ENCODE measurements at places on chromosomes 16 and 17.

- no peak for DNase-seq
Measured at GRCh38 chr17:56793957-56794356, 39.8 kb downstream of the C17orf67 start.

GRCh38 chr17:8160224-8160577 is 2.5 kb downstream of the VAMP2 start:
- no peak for DNase-seq

DNA sequence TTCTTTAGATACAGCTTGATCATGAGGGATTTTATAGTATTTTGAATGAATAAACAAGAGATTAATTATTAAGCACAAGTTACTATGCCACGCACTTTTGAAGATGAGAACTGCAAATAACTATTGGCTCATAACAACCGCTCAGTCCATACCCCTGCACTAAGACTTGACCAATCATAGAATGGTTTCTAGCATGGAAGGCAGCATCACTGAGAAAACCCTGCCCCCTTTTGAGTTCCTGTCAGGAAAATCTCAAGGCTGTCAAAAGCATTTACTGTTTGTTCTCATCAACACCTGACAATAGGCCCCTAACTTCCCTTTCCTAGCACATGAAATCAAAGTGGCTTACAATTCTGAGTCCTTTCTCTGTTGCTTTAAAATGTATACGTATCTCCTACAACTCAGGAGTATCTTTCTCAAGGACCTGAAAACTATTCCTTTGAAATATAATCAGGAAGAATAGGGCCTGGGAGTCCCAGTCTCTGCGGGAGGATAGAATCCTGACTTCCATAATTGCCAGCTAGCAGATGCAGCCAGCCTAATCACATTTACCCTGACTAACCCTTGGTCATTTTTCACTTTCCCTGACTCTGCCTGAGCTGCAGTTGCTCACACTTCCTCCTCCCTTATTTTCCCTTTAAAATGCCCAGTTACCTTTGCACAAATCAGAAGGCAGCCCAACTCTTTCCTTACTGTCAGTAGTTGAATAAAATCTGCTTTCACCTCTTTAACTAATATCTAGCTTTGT is 9.1 kb upstream of the MMD start:
- no peak for DNase-seq

DNA sequence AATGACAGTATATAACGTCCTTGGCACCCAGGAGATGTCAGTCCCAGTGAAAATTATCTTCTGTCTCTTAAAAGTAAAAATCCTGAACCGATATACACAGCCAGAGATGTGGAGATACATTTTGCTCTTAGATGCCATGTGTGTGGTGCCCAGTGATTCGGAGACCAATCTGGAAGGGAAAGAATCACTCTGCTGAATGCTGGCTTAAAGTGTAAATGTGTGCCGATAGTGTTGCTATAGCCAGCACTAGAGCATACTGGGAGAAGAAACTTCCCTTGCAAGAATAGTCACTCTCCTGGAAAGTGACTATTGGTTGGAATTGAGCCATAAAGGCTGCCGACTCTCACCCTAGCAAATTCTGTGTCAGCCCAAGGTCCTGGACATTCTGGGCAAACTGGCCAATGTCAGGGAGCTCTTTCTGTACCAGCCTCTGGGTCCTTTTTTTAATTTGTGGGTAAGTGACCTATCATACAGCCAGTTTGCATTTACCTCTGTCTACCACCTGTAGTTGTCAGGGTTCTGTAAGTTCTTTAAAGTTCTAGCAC is 44.2 kb upstream of the HNF1B start:
- no peak for DNase-seq

DNA sequence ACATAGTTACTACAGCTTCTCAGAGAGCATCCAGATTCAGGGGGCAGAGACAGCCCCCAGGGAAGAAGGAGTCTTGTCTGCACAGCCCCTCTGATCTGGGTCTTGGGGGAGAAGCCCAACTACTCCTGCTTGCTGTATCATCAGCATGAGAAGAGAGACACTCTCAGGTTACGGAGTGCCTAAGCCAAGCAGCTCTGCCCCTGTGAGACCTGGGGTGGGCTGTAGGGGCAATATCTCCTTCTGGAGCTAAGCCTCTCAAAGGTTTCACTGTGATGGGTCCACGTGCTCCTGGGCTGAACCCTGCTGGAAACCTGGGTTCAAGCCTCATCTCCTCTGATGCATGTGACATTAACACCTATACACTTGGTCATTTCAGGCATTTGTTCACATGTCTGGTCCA is 123.2 kb downstream of the CPPED1 start:
- no peak for DNase-seq

DNA sequence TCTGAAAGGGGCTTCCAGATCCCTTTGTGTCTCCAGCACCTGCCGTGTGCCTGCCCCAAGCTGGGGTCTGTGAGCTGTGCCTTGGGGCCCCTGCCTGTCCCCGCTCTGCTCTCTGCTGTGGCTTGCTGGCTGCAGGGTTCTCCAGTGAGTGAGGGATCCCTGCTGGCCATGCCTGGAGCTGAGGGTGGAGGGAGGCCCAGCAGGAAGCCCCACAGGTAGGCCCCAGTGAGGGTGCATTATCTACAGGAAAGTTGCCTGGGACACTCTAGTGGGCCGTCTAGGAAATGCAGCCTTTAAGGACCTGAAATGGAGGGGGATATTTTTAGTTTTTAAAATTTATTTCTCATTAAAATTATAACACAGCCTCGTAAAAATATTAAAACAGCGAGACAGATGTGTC is 50.9 kb downstream of the JPH3 start:
- DNase-seq, result no peak

DNA sequence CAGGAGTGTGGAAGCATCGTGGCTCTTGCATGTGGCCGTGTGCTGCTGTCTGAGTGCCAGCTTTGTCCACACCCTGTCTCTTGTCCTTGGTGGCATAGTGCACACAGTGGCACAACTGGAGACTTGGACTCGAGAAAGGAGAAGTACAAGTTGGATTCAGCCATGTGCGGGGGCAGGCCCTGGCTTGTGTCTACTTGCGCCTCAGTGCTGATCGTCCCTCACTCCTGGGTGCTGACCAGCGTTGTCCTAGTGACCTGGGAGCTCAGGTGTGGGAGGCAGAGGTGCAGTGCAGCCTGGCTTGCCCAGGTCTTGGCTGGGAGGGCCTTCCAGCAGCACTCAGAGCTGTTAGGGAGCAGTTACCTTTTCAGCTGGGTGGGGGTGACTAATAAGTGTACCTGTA is 20.6 kb downstream of the MPRIP start:
- DNase-seq, result no peak

GRCh38 chr17:81879121-81879520 is 8.0 kb upstream of the ARHGDIA start:
- no peak for DNase-seq
